Stomach (tissue), 19 donors: ENCODE measurements at places on chromosomes 2 and 18. TPM values are rescaled to one million over a fixed set of nuclear protein-coding genes. Genes with fewer than 3 reads are reported as not detected.

Gene SGPP2
- total RNA-seq: 18.2 TPM

Gene ERFE
- total RNA-seq: 0.89 TPM

Gene MAB21L4
- total RNA-seq: 0.55 TPM

Gene SKA1
- total RNA-seq: not detected

Gene MERTK
- total RNA-seq: 17.4 TPM

Gene ANKRD30BL
- total RNA-seq: not detected

Gene HMSD
- not detected for total RNA-seq

Gene TLX2
- total RNA-seq: 0.73 TPM

Gene REV1
- total RNA-seq: 122 TPM

Gene APCDD1
- total RNA-seq: 11.0 TPM

Gene MPP4
- not detected for total RNA-seq

DNA sequence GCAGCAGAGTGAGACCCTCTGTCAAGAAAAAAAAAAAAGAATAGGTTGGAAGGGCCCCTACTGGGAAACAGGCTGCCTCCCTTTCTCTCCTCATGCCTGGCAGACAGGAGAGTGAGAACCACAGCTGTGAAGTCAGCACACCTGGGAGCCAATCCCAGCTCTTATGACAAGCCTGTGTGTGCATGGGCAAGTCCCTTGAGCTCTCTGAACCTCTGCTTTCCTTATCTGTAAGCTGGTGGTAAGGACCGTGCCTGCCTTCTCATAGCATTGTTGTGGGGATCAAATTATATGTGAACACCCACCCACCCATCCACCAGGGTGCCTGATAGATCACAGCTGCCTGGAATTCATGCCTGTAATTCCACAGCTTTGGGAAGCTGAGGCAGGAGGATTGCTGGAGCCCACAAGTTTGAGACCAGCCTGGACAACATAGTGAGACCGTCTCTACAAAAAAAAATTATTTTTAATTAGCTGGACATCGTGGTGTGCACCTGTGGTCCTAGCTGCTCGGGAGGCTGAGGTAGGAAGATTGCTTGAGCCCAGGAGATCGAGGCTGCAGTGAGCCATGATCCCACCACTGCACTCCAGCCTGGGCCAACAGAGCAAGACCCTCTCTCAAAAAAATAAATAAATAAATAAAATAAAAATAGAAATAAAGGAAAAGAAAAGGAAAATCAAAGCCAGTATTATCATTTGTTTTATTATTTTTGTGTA lies 66.9 kb upstream of the MCFD2 start:
- no peak overlapping the region for H3K4me3 ChIP-seq
- H3K4me1 ChIP-seq: peaks cover 60% of the 10 kb centered on the region
- H3K27ac ChIP-seq: peak overlapping the region; percentile 83
- H3K27me3 ChIP-seq: no peaks in the 10 kb centered on the region

- H3K27me3 ChIP-seq: no peaks in the 10 kb centered on the region
- no peak overlapping the region for H3K27ac ChIP-seq
- no peaks in the 10 kb centered on the region for H3K4me1 ChIP-seq
- H3K4me3 ChIP-seq: no peak overlapping the region
Measured at GRCh38 chr2:234768608-234769196, 183.1 kb upstream of the SH3BP4 start.

DNA sequence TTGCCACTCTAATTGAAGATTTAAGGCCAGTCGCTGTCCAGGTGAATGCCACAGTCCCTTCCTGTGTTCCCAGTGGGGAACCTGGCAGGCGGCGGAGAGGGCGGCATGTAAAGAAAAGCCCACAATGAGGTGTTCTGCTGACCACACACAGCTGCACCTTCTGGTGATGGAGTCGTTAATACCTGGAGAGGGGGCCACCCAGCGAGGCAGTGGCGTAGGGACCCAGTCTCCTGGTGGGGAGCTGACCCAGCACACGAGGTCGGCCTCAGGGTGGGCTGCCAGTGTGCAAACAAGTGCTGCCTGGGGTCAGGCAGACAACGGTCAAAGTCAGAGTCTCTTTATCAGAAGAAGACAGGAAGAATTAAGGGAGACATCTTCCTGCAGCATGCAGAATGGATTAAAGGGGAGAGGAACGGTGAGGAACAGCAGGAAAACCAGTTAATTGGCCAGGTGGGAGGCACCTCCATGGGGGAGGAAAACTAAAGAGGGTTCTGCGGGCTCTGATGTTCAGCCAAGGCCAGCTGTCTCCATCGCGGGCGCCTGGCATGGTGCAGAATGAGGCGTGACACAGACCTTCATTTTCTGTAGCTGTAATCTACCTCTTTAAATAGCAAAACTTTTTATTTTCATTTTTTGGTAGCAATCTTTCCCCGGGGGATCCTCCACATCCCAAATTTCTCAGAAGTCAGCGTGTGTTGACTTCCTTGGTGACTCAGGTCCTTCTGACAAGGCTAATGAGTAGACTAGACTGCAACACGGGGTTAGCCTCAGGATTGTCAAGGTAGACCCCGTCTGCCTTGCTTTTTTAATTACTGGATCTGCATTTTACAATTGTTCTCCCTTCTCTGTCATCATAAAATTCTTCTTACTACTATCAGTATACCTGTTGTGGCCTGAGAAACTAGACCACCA lies 78.3 kb downstream of the SMAD7 start:
- no peak overlapping the region for H3K27ac ChIP-seq
- DNase-seq: no peak
- H3K36me3 ChIP-seq: no peaks in the 10 kb centered on the region
- H3K27me3 ChIP-seq: no peaks in the 10 kb centered on the region
- H3K4me1 ChIP-seq: peaks cover 4% of the 10 kb centered on the region
- H3K4me3 ChIP-seq: no peak overlapping the region

DNA sequence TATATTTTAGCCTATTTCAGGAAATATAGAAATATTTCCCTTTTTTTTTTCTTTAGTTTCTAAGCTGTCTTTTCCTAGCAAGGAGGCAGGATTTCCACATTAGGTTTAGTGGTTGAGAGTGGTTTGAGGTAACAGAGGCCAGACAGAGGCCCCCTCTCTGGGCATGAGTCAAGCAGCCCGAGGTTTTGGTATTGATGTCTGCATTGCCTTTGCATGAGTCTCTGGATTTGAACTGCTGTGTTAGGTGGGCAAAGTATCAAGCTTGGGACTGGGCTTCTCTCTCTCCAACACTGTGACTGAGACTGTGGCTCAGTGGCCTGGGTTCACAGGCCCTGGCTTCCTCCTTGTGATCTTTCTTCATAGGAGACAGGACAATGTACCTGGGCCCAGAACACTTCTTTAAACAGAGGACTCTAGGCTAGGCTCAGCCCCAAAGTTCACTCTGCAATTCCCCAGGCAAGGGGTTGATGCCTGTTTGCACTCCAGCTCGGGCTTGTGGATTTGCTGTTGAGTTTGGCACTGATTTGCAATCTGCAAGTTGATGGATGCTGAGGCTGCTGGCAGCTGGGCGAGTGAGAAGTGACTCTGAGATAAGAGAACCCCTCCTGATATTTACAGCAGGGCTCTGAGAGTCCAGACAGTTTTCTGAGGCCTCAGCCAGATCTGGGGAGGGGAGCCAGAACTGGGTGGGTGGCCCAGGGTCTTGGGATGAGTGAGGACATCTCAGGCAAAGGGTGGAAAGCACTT lies 271.2 kb downstream of the EN1 start:
- no peak overlapping the region for H3K4me3 ChIP-seq
- DNase-seq: no peak
- no peaks in the 10 kb centered on the region for H3K4me1 ChIP-seq

DNA sequence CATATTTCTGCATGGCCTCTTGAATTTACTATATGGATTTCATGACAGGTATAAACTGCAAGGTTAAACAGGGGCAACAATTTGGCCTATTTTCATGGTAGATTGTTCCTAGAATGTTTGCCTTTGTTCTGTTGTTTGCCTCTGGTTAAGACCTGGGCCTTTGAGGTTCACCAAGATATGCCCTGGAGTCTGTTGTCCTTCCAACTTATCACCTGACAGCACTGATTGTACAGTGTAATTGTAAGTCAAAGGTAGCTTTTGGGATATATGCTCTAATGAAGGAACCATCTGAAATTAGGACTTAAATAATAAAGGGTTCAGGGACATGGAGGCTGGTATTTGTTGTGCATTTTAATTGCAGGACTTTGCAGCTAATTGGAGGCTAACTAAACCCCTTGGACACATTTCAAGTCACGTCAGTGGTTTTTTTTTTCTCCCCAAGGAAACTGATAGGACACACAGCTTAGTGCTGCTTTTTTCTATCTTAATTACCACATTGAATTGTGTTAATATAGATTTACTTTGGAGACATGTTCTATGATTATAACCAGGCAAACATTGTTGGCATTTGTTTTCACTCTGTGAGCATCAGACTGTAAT lies 771.2 kb upstream of the LINC00305 start:
- H3K27ac ChIP-seq: no peak overlapping the region
- H3K36me3 ChIP-seq: no peaks in the 10 kb centered on the region
- H3K4me1 ChIP-seq: no peaks in the 10 kb centered on the region
- no peaks in the 10 kb centered on the region for H3K27me3 ChIP-seq

DNA sequence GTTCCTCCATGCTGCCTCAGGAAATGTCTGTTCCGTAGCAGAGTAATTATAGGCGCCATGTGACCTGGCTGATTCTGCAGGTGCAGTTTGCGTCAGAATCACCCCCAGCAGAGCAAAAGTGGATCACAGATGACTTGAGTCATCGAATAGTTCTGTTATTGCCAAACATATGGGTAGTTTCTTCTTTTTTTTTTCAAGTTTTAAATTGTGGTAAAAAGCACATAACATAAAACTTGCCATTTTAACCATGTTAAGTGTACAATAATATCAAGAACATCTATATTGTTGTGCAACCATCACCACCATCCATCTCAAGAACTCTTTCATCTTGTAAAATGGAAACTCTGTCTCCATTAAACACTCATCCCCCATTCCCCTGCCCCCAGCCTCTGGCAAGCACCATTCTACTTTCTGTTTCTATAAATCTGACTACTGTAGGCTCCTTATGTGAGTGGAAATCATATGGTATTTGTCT lies 177.7 kb upstream of the TWIST2 start:
- H3K27ac ChIP-seq: no peak overlapping the region
- no peaks in the 10 kb centered on the region for H3K4me1 ChIP-seq
- no peak for DNase-seq
- peaks cover 4% of the 10 kb centered on the region for H3K27me3 ChIP-seq
- no peak overlapping the region for H3K4me3 ChIP-seq

DNA sequence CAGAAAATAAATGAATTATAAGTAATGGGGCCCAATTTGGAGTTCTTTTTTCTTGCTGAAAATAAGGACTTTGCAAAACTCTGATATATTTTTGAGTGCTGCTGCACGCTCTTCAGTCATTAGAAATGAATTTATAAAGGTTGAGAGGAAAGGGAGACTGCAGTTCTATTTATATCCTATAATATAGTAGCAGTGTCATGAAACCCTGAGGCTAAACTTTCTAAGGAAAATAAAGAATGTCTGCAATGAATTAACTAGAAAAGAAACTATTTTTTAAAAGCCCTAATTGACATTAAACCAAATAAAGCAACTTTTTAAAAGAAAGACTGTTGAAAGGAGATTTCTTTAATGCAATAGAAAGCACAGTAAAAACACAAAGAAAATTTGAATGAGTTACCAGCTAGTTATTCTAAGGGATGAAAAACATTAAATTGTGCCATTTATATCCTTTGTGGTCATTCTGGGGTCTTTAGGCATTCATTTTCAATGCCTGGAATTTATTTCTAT lies 1072.8 kb upstream of the TMEFF2 start:
- H3K27ac ChIP-seq: no peak overlapping the region
- H3K4me1 ChIP-seq: no peaks in the 10 kb centered on the region
- H3K36me3 ChIP-seq: no peaks in the 10 kb centered on the region
- no peaks in the 10 kb centered on the region for H3K27me3 ChIP-seq

DNA sequence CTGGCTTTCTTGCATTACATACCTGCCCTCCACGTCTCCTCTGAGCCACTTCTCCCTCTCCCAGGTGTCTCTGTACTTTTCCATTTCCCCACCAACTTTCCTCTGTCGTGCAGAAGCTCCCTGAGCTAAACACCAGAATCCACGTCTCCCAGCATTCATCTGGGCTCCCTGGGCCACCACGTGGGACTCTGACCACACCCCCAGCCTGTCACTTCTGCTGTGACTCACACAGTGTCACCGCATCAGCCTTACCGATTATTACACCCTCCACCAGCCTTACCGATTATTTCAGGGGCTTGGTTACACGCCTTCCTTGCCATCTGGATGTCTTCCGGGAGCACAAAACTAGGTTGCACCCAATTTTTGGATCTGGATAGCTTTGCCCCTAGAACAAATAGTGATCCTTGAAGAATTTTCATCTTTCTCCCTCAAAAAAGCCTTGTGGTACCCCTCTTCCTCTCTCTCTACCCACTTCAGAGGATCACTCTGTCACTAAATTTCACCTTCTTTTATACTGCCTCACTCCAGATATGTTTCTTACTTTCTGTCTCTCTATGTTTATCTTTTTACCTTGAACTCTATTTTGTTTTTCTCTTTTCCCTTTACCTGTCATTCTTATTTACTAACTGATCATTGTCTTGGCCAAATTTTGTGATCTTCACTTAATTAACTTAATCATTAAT lies 136.9 kb upstream of the CAB39 start:
- H3K4me1 ChIP-seq: no peaks in the 10 kb centered on the region
- no peaks in the 10 kb centered on the region for H3K36me3 ChIP-seq
- H3K27me3 ChIP-seq: no peaks in the 10 kb centered on the region
- H3K27ac ChIP-seq: no peak overlapping the region
